ENCODE measurements at places on chromosomes 6 and 20.

DNA sequence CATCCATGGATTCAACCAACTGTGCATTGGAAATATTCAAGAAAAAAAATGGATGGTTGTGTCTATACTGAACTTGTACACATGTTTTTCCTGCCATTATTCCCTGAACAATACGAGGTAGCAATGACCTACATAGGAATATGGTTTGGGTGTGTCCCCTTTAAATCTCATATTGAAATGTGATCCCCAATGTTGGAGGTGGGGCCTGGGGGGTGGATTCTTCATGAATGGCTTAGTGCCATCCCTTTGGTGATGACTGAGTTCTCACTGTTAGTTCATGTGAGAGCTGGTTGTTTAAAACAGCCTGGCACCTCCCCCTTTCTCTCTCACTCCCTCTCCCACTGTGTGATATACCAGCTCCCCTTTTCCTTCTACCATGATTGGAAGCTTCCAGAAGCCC lies 139.8 kb upstream of the BACH2 start:
- DNase-seq: no peak

DNA sequence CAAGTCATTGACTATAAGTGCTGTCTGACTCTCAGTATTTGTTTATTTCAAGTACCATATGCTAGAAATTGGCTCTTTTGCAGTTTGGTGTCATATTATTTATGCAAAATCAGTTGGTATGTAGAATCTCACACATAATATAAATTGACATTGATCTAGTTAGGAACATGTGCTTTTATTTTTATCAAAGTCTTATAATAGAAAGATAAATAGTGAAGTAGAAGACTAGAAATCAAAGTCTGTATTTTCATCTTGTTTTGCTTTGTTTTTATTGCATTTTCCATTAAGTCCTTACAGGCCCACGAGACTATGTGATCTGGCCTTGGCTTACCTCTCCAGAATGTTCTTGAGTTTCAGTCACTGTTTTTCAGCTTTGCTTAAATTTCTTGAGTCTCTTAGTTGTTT lies 300.3 kb downstream of the LAMA2 start:
- no peak for DNase-seq

GRCh38 chr6:15443119-15443830 lies 197.4 kb downstream of the JARID2 start:
- DNase-seq: no peak

GRCh38 chr20:63750807-63751470 lies 11.4 kb downstream of the SLC2A4RG start:
- DNase-seq: no peak

DNA sequence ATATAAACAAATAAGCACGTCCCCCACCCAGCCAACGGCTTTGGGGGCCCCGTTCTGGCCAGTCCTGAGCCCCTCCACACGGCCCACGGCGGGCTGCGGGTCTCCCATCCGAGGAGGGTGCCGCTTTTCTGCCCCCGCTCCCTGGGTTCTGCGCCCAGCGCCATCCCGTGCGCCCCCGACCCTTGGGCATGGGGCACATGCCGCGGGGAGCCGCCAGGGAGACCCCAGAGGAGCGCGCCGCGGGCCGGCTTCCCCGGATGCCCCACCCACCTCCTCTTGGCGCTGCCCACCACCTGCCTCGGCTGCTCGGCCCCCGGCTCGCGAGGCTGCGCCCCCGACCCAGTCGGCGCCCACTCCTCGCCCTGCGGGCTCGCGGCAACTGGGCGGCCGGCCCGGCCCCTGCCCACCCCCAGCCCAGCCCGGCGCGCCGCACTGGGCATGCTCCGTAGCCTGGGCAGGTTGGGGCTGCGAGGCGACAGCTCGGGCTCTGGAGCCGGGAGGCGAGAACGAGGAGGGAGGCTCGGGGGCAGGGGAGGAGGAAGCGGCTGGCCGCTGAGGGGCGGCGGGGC lies 570 bp upstream of the PLCB4 start:
- DNase-seq: peak; percentile 46

DNA sequence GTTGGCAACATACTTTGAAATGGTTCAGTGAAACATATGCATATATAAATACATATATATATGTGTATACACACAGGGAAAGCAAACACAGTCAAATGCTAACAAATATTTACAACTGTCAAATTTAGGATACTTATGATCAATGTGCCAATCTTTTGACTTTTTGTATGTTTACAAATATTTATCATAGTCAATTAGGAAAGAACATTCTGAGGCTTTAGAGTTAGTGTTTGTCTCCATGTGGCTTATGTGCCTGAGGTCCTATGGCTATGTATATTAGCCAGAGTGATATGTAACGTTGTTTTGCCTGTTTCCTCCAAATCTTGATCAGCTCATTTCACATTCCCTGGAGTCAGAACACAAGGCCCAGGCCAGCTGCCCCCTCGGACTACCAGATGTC lies 126.5 kb upstream of the MAN1A1 start:
- no peak for DNase-seq

DNA sequence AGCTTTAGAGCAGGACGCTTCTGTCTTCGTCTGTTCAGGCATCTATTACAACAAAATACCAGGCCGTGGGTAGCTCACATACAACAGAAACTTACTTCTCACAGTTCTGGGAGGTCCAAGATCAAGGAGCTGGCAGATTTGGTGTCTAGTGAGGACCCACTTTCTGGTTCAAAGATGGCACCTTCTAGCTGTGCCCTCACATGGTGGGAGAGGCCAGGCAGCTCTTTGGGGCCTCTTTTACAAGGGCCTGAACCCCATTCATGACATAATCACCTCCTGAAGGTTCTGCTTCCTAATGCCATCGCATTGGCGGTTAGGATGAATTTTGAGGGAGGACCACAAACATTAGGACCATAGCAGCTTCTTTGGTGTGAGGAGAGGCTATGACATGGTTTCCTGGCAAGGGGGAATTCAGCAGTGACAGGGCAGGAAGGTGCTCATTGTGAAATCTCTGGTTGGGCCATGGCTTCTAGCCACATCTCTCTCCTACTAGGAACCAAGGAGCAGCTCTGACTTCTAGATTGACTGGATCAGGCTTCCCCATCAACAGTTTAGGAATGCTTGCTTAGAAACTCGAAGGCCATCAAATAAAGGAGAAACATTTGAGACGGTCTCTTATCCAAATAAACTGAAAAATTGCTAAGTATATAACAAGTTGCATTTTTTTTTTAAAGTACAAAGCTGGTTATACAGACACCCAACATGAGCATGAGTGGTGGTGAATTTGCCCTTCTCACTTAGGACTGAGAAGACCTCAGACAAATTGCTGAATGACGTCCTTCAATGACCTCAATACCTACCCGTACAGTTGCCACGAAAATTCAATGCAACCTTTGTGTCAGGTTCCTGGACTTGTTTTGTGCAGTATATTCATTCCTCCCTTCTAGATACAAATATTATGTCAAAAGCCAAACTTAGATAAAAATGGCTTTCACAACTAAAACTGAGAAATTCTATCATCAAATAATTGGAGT lies 140.7 kb downstream of the ZDHHC14 start:
- DNase-seq: no peak

DNA sequence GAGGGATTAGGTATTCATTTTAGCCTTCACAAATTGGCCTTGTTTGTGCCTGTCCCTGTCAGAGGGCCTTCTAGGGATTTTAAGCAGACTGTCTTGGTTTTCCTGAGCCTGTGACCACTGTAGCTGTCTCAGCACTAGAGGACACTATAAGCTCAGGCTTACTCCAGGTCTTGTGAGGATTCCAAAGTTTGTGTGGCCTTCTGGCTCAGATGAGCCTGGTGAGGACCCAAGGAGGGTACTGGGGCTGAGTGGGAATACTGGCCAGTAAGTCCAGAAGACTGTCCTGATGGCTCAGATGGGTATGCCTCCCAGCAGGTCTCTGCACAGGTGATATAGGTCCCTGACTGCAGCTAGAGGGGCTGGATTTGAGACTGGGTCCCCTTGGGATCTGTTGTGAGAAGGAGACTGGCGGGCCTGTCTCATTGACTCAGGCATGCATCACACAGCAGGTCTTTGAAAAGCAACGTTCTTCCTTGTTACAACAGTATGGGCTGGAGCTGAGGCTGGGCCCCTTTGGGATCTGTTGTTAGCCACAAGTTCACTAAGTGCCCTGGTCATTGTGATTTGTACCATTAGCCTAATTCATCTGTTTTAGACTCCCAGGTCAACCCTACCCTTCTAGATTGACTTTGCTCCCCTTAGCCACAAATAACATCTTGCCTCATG lies 26.3 kb upstream of the TFB1M start:
- peak; percentile 23 for DNase-seq

DNA sequence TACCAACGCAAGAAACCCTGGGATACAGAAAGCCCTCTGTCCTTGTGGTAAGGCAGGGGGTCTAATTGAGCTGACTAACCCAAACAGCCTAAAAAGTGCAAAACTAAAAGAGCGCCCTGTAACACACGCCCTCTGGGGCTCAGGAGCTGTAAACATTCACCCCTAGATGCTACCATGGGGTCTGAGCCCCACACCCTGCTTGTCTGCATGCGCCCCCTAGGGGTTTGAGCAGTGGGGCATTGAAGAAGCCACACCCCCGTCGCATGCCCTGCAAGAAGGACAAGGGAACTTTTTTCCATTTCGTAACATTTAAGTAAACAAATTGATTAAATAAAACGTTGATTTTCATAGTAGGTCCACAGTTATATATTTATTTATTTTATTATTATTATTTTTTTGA lies 616.9 kb upstream of the MAN1A1 start:
- DNase-seq: no peak

- DNase-seq: no peak
Measured at GRCh38 chr6:20033697-20034407, 178.4 kb downstream of the MBOAT1 start.

- DNase-seq: no peak
Measured at GRCh38 chr6:64553249-64553786, 917.7 kb downstream of the PHF3 start.

DNA sequence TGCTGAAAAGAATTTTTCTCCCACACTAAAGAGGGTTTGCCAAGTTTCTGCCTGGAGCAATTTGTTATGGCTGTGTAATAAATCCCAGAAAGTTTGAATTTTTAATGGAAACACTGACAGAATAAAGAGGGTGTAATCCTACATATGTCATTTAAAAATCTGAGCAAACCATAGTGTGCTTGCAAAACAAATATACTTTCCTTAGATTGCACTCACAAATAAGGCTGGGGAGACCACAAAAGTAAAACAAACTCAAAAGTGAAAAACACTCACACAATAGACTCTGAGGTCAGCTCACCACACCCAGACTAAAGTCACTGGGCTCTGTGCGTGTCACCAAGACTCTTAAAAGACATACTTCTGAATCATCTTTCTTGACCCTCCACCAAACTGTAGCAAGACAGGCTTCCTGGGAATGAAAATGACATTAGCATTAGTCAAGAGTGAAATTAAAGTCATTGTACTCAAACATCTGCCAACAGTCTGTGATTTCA lies 4.8 kb upstream of the ATXN1 start:
- DNase-seq: no peak

DNA sequence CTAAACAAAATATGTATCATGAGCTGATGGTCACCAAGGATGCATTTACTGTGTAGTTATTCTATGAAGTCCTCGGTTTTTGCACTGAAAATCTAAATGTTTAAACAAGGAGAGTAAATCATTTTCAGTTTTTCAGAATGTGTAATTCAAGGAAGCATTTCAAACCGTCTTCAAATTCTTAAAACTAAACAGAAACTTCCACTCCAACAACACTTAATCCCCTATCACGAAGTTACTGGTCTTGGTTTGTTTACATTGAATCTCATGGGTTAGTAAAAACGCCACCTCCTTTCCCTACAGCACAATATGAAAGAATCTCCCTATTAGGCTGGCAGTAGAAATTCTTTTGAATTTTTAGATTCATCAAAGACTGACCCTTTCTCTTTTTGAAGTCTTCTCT lies 192.9 kb downstream of the AIG1 start:
- no peak for DNase-seq

DNA sequence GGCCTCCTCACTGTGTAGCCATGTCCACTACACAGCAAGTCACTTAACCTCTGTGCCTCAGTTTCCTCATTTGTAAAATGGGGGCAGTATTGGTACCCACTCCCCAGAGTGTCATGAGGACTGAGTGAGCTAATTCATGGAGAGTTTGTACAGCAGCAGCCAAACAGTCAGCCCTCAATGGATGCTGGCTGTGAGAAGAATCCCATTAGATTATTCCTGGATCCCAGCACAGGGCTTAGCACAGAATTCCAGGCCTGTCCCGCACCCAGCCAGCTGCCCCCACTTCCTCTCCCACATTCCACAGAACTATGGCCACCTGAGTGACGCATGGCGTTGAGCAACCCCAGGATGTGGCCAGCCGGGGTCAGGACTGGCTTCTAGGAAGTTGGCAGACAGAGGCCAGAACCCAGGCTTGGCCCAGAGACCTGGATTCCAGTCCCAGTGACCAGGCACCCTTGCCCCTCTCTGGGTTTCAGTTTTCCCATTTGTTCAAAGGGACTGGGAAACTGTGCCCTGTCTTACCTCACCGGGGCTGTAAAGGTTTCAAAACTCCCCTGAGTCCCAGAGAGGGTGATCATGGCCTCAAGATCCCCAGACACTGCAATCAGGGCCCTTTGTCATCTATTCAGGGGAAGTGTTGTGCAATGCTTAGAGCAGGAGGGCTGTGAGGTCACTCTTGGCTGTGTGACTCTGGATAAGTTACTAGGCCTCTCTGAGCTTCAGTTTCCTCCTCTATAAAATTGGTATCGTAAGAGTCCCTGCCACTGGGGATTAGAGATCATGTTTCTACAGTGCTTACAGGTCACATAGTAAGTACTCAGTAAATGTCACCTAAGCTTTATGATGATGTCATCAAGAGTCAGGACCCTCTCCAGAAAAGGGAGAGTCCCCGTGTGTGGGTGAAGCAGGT lies 3.0 kb upstream of the TGM2 start:
- no peak for DNase-seq

- no peak for DNase-seq
Measured at GRCh38 chr20:2631228-2631627, 21.2 kb upstream of the NOP56 start.

GRCh38 chr6:122482750-122483080 lies 11.1 kb upstream of the SERINC1 start:
- no peak for DNase-seq

DNA sequence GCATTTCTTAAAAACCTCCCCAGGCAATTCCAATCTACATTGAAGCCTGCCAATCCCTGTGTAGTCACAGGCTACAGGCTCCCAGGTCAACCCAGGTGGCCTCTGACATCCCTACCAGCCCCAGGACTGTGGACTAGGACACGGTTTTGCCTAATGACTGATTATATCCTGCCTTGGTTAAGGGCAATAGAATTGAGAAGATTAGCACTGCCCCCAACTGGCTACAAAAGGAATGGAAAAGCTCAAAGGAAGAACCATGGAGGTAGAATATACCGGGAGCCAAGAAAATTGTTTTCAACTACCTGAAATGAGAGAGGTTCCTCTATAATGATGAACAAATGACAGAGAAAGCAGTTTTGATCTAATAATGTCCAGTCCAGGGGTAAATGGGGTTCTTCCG lies 421.1 kb upstream of the AGPAT4 start:
- peak; percentile 5 for DNase-seq

GRCh38 chr20:53945478-53945877 lies 124.9 kb downstream of the BCAS1 start:
- DNase-seq: no peak
